Skeletal muscle cell (primary cell): ENCODE measurements at places on chromosomes 13 and 19.

GRCh38 chr13:32048816-32049215 lies 17.2 kb downstream of the FRY start:
- no peak for DNase-seq

GRCh38 chr13:20337884-20338551 lies 105.9 kb upstream of the GJB6 start:
- DNase-seq, result no peak

DNA sequence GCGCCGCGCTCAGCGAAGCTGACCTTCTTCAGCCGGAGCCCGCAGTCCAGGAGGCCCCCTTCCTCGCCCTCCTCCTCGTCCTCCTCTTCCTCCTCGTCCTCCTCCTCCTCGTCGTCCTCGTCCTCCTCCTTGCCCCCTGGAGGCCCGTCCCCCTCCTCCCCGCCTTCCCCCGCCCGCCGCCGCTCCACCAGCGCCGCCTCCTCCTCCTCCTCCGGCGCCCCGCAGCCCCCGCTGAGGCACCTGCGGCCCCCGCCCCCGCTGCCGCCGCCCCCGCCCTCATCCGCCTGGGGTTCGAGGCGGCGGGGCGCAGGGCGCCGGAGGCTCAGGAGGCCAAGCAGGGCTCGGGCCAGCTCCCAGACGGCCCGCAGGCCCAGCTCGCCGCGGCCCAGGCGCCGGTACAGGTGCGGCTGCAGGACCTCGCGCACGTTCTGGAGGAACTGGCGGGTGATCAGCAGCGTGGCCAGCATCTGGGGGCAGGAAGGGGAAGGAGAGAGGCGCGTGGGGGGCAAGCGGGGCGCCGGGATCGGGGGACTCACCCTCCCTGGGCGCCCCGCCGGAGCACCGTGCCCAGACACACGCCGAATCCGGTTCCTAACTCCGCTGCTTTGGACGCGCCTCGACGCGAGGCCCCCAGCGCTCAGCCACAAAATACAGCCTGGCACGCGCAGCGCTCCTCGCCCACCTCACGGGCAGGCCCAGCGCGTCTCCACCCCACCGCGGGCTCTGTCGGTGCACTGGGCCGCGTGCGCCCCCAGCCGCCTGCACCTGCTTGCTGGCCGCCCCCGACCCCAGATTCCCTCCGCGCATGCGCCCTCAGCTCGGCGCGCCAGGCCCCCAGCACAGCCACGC lies 5.9 kb downstream of the ANO8 start:
- no peak for DNase-seq

DNA sequence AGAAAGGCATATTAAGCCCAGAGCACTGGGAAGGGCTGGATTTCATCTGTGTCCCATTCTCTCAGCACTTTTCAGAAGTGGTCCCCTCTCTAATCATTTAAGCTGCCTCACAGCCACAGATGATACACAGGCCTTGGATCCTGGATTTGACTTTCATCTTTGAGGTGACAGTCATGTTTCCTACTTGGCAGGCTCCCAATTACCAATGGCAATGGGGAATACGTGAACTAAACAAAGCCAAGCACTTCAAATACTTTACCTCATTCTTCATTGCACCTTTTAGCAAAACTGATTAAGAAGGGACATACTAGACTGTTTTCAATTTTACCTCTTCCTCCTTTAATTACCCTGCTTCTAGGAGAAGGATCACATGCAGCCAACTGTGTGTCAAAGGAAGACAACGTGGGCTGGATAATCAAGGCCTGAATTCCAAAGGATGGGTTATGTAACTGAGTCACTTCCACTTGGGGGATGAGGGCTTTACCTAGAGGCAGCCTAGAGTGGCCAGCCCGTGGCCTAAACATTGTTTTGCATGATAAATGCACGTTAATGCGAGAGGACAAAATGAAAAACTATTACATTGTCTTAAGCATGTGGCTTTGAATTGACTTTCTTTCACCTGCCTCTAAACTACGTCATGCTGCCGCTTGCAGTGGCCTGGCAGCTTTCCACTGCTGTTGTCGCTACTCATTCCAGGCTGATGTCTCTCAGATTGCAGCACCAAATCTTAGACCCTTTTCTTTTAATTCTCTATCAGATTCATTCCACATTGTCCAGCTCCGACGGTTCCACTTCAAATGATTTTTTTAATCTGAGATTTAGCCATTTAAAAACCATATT lies 95.0 kb downstream of the KCTD12 start:
- DNase-seq, result no peak

DNA sequence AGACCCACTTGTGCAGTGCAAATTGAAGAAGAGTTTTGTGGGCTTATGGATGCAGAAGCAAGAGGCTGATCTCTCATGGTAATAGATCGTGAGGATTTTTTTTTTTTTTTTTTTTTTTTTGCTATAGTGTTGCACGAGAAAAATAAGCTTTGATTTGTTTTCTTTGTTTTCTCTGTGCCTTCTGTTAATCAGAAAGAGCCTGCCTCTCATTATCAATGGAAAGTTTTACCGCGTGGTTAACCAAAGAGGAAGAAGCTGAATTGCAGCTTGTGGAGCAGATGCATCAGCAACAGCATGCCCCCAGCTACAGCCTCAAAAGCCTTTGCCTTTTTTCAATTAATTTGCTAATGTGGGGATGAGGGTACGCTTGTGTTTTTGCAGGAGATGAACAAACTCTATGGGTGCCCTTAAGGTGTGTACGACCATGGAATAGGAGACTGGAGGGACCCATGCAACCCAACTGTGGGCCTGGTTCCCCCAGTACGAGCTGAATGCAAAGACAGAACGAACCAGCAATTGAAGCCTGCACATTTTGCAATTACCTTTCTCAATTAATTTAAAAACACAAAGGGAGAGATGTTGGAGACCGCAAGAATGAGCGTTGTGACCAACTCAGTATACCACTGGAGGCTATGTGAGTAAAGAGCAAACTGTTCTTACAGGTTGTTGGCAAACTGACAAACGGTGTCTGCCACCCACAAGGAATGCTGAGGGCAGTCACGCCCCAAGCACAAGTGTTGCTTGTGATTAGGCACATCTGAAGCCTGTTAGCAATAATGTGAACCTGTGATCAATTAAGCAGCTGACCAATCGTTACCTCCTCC lies 58.6 kb upstream of the SPRY2 start:
- no peak for DNase-seq

GRCh38 chr19:920051-920864 lies 3.1 kb downstream of the KISS1R start:
- no peak for DNase-seq

- DNase-seq, result peak; percentile 85
Measured at GRCh38 chr19:10334588-10335351, 1.4 kb upstream of the RAVER1 start.

DNA sequence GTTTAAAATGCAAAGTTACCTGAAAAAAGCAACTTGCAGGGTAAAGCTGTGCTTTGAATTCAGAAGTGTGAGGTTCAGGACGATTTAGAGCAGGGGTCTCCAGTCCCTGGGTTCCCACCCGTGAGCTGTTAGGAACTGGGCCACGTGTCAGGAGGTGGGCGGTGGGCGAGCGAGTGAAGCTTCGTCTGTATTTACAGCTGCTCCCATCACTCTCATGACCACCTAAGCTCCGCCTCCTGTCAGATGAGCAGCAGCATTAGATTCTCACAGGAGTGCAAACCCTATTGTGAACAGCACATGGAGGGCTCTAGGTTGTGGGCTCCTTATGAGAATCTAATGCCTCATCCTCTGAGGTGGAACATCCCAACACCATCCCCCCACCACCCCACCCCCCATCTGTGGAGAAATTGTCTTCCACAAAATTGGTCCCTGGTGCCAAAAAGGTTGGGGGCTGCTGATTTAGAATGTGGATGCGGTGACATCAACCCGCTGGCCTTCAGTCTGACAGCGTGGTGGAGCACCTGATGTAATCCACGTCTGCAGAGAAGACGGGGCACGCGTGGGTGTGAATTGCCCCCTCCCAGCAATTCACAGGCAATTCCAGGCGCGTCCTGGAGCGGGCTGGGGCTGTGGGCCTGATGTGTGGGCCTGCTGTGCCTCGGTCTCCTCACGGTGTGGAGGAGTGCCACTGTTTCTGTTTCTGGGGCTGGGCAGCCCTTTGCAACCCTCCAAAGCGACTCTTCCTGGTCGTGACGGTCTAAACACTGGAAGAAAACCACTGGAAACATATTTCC lies 214.0 kb upstream of the SOX1 start:
- DNase-seq, result no peak

GRCh38 chr13:29524176-29524575 lies 71.3 kb downstream of the SLC7A1 start:
- no peak for DNase-seq

GRCh38 chr13:77871596-77871995 lies 47.0 kb downstream of the EDNRB start:
- DNase-seq, result no peak

DNA sequence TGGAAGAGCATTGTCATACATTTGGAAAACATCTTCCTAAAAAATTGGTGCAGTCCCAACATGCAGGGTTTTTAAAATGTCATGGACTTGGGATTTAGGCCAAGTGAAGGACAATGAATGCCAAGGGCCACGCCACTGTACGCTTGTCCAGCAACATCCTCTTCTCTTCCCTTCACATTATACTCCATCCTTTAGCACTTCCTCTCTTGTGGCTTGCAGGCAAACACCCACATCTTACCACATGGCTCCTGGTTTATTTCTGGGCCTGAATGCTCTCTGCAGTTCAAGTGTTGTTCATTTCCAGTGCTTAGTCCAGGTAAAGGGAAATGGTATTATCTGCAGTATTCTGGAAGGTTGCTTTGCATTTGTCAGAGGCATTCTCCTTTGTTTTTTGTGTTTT lies 45.0 kb downstream of the CBY2 start:
- DNase-seq, result no peak

DNA sequence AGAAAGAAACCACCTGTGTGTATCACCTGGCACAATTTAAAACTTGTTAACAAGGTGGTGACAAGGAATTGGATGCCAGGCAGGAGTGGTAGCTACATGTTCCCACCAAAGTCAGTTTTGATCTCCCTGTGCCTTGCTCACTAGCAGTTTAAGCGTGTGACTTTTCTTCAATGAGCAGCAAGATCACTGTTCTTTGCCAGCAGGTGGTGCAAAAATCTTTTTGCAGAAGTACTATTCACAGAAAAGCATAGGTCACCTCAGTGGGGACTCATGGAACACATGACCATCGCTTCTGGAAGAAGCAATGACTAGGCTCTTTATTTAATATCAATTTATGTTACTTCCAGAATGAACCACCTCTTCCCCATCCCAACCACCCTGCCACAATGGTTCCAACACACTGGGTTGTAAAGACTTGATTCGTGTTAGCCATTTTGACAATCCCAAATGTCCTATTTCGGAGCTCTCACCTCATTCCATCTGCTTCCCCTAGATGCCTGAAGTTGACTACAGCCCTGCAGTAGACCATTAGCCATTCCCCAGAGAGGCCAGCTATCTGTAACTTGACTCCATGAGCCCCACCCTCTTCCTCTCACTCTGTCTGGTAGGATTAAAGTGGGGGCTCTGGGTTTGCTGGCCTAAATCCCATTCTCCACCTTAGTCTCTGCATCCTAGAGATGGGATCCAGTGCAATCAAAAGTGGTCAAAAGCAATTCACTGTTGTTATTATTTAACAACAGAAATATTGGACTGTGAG lies 59.1 kb upstream of the TNFRSF19 start:
- DNase-seq, result no peak

- DNase-seq, result no peak
Measured at GRCh38 chr19:31863122-31863521, 482.3 kb upstream of the ZNF507 start.

DNA sequence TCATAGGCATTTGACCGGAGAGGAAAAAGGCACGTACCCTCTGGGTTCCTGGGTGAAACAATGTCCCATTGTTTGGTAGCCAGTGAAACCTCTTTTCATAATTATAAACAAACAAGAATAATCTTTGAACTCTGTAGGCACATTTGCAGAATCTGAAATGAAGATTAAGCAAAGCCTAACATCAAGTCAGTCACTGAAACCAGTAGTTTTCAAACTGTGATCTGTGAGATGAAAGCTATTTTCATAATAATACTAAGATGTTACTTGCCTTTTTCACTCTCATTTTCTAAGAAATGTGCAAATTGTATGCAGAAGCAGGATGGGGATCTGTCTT lies 105.4 kb downstream of the WDFY2 start:
- no peak for DNase-seq

DNA sequence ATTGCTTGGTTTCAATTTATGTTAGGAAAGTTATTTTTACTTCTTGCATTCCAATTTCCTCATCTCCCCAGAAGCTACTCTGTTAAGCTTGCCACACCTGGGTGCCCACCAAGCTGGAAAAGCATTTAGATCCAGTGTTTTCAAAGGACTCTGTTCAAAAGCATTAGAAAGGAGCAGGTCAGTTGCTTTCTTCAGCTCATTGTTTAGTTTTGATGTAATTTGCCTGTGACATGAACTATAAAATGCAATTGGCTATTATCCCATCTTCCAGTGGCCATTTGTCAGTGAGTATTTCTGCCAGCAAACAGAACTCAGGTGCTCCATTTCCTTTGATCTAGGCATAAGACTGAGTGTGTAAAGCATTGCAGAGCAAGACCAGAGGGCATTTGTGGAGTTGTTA lies 46.7 kb upstream of the RNF113B start:
- DNase-seq, result no peak

GRCh38 chr13:42367831-42368230 lies 95.9 kb downstream of the AKAP11 start:
- DNase-seq, result peak; percentile 38

- no peak for DNase-seq
Measured at GRCh38 chr19:32748497-32748896, 28.9 kb downstream of the TDRD12 start.

DNA sequence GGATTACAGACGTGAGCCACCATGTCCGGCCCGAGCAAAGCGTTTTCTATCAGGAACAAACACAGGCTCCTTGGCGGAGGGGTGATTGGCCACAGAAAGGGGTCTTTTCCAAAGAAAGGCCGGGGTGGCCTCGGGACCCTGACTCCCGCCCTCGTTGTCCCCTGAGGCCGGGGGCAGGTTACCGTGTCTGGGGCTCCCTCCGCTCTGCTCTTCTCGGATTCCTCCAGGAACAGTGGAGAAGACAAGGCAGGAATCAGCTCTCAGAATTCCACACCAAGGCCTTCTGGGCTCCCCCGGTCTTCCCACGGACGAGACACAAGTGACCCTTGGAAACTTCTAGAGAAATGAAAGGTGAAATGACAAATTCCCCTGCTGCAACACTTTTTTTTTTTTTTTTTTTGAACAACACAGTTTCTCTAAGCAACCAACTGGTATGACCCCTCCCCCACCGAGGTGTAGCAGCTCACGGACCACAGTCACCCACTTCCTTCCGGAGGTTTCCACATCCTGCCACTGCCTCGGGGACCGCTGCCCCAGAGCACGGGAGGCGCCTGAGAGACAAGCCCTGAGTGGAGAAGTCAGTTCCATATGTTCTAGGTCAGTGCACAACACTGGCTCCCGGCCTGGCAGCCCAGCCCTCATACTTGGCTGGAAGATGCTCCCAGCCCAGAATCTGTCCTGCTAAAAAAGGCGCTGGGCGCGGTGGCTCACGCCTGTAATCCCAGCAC lies 11.0 kb downstream of the MOB3A start:
- DNase-seq, result no peak

DNA sequence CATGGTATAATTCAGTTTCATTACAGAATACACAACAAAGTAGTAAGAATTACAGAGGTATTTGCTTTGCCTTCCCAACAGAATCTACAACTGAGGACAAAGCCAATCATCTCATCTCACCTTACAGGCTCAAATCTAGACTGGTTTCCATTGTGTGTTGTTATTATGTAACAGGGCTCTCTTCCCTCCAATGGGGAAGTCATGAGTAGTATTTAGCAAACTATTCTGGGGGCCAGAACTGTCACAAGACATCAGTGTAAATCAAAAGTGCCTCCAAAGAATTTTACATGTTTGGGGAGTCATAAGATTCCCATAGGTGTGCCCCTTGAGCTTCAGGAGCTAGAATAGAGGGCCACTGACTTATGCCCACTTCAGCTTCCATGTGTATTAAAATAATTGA lies 187.0 kb upstream of the EDNRB start:
- DNase-seq, result no peak
